ENCODE measurements at places on chromosomes 16 and 17.
A peak's percentile ranks its signal among the peaks of the same experiment; 100 is the strongest.

GRCh38 chr17:41800601-41801373 is 11.0 kb downstream of the P3H4 start:
- DNase-seq: no peak

DNA sequence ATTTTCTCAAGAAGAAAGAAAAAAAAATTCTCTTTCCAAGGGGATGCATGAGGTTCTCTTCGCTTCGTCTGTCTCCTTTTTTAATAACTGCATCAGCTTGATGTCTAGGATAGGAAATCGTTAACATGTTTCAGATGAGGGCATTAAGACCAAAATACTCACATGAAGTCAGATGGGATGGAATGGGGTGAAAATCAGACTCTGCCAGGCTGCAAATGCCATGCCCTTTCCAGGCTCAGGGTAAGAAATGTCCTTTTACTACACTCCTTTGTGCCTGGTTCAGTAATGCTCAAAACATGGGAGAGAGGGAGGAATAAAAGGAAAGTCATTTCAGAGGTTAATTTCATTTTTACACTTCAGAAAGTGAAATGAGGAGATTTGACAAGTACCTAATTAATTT is 21.7 kb upstream of the ERCC4 start:
- DNase-seq: no peak

- DNase-seq: no peak
Observed at GRCh38 chr17:75075597-75076336, 12.0 kb upstream of the SLC16A5 start.

GRCh38 chr17:6608321-6608720 is 32.2 kb downstream of the KIAA0753 start:
- peak; percentile 10 for DNase-seq

DNA sequence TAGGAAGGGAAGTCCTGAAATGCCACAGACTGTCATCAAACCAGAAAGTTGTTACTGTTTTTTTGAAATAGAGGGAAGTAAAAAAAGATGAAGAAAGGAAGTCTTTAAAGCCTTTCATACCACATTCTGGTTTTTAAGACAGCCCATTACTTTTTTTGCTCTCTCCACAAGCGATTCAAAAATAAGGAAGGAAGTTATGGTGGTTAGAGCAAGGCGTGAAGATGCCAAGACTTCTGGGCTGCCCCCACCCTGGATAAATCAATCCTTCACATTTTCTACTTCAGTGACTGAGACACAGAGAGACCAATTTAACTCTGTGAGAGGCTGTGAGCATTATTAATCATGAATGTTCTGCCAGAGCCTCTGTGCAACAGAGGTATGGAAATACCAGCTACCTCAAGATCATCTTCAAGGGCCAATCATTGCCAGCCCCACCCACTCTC is 82.3 kb upstream of the BCAR1 start:
- no peak for DNase-seq

GRCh38 chr17:67759355-67760171 is 41.8 kb downstream of the NOL11 start:
- peak; percentile 38 for DNase-seq

GRCh38 chr17:8701754-8702153 is 42.9 kb downstream of the CCDC42 start:
- no peak for DNase-seq

- DNase-seq: no peak
Observed at GRCh38 chr17:18920911-18921441, 31.0 kb upstream of the SLC5A10 start.

DNA sequence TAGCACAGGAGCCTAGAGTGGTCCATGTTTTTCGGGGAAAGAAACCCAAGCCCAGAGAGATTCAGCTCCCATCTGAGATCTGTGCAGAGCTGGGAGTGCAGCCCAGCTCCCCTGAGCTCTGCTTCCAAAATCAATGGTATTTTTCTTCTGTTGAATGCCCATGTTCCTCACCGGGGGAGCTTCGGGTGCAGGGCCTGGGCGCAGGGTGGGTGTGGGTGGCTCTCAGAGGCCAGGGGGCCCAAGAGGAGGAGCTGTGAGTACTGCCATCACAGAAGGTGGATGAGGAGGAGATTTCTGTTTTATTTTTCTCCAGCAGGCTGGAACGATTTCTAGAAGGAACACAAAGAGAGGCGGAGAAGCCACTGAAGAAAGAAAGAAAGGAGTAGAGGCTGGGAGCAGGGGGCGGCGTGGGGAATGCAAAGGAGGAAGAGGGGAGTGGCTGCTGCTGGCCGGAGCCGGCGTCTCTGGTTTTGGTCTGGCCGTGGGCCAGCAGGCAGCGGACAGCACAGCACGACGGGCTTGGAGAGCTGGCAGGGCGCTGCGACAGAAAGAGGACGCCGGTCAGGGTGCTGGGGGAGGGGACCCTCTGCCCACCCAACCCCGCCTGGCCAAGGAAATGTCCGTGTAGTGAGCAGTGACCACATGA is 76.2 kb upstream of the KSR1 start:
- DNase-seq: peak; percentile 63

- DNase-seq: peak; percentile 19
Observed at GRCh38 chr16:88317613-88317965, 65.2 kb upstream of the ZNF469 start.

GRCh38 chr17:49703557-49704277 is 4.0 kb downstream of the SLC35B1 start:
- peak; percentile 69 for DNase-seq

GRCh38 chr16:68434624-68435210 is 13.6 kb downstream of the SMPD3 start:
- no peak for DNase-seq

DNA sequence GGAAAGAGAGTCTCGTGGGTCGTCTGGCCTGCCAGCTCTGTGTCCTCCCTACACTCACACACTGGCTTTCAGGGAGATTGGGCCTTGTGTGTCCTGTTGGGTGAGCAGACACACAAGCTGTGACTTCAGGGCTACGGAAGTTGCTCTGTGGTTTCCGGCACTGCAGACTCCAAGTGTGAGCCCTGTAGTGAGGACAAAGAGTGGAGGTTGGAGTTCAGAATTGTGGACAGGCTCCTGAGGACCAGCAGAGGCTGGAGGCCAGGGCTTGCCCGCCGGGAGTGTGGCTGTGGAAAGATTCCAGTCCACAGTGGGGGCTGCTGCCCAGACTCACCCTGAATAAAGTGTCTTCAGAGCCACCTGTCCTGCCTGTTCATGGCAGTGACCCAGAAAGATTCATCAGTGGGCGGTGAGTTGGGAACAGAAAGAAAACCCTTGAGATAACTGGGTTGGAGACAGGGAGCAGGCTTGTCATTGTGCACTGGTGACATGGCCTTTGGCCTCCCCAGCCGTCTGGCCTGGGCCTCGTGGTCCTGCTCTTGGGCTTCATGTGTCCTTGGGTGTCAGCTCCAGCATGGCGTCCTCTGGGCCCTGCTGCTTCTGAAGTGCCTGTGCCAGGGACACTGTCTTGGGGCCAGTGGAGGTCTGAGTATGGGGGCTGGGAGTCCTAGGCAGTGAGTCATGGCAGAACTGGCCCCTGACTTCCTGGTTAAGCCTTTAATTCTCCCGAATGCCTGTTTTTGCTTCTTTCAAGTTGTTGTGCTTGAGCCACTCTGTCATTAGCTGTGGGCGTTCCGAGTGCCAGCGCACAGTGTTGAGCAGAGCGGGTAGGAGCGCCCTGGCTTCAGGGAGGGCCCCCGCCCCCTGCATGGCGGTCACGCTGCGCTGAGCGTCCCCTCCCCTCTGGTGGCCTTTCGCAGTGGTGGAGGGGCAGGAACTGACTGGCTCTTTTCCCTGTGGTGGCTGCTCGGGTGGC is 19.9 kb upstream of the ZNF750 start:
- peak; percentile 87 for DNase-seq

DNA sequence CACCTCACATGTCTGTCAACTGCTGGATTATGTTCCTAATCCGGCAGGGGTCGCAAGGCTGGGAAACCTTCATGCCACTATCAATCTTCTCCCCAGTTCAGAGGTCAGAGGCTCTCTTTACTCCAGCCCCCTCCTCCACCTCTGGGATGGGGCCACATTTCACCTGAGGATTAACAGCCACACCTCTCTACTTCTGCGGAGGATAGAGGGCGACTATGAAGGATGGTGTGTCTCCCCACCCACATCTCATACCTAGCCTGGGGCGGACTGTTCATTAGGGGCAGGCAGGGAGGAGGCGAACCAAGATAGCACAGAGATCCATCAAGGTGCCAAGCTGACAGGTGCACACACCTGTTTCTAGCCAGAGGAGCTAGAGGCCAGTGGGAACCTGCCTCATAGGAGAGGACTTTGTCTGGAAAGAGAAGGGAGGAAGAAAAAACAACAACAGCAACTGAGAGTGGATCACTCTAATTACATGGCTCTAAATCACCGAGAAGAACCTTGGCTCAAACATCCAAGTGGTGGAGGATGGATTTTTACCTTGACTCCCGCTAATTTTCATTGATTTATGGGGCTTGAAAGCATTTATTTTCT is 41.9 kb upstream of the SKAP1 start:
- no peak for DNase-seq

GRCh38 chr17:14214271-14214670 is 22.4 kb downstream of the CDRT15 start:
- DNase-seq: peak; percentile 42

DNA sequence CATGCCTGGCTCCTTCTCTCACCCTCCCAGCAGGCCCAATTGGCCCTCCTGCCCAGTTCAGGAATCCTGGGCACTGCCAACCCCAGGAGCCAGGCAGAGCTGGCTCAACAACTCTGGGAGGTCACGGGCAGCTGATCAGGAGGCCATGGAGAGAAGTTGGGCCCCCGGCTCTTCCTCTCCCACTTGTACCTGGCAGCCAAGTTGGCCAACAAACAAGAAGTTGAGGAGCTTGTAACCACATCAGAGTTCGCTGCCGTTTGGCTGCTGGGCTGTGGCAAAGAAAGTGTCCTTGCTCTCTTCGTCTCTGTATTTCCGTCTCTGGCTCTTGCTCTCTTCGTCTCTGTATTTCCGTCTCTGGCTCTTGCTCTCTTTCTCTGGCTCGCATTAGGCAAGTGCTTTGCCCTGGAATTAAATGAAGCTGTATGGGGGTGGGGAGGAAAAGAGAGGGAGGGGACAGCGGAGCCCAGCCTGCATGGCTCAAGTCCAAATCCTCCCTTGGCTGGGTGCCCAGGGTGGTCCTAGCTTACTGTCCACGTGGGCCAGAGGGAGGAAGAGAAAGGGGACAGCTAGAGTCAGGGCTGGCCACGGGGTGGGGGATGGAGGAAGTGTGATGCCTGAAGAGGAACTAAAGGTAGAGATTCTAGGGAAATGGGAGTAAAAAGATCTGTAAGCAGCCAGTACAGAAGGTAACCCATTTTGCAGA is 7.8 kb upstream of the TMEM132E start:
- no peak for DNase-seq

- no peak for DNase-seq
Observed at GRCh38 chr17:42111871-42112551, 503 bp downstream of the DHX58 start.

- DNase-seq: no peak
Observed at GRCh38 chr16:2092256-2092620, 43.5 kb downstream of the PKD1 start.
